Stimulated activated CD8-positive, alpha-beta memory T cell treated with anti-CD3 and anti-CD28 coated beads, Interleukin-7, amount 100 ng/mL, for 1 hour (primary cell): ENCODE measurements at places on chromosomes 12 and 14.

- DNase-seq = no peak
These were observed 4.3 kb downstream of the P2RX4 start for GRCh38 chr12:121214166-121214777.

DNA sequence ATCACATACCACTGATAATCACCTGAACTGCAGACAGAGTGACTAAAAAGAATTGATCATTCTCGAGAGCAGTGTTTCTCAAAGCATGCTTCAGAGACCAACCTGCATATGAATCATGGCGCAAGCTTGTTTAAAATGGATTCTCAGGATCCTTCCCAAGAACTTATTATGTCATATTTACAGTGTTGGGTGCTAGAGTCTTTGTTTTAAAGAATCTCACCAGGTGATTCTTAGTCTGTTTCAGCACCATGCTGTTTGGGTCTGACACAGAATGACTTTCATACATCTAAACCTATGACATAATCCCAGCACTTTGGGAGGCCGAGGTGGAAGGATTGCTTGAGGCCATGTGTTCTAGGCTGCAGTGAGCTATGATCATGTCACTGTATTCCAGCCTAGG is 31.3 kb upstream of the SSPN start:
- DNase-seq = no peak

- no peak for DNase-seq
These were observed 330.4 kb downstream of the MED13L start for GRCh38 chr12:115946867-115947695.

- no peak for DNase-seq
These were observed 53.2 kb downstream of the GALNT16 start for GRCh38 chr14:69313176-69313575.

GRCh38 chr12:88575361-88575970 is 4.8 kb downstream of the KITLG start:
- no peak for DNase-seq

DNA sequence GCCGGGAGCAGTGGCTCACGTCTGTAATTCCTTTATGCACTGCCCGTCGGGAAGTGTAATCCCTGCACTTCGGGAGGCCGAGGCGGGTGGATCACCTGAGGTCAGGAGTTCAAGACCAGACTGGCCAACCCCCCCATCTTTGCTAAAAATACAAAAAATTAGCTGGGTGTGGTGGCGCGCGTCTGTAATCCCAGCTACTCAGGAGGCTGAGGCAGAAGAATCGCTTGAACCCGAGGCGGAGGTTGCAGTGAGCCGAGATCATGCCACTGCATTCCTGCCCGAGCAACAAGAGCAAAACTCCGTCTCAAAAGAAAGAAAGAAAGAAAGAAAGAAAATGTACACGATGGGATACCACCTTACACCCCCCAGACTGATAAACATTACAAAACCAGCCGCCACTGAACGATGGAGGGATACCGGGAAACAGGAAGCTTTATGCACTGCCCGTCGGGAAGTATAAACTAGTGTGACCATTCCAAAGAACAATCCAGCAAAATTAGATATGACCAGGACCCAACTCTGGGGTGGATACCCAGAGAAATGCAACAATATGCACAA is 1.1 kb downstream of the ABCD4 start:
- DNase-seq = no peak

DNA sequence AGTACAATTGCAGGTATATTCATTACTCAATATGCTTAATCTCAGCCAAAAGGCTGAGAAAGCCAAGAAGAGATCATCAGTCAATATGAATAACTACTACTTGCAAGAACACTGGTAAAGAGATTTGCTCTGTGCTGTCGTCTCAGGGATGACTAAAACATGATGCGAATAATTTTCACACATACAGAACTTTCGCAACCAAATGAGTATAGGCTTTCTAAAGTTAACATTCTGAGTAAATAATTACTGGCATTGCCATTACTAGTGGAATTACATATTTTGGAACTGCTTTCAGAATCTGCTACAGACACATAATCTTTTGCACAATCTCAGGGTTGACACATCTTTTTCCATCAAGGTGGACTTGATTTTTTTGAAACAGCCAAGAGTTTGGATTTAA is 24.7 kb downstream of the NCKAP1L start:
- no peak for DNase-seq

GRCh38 chr12:1634590-1635191 is 5.7 kb downstream of the WNT5B start:
- peak; percentile 42 for DNase-seq
